SK-N-SH (cell line): ENCODE measurements at places on chromosomes 1 and 21.

DNA sequence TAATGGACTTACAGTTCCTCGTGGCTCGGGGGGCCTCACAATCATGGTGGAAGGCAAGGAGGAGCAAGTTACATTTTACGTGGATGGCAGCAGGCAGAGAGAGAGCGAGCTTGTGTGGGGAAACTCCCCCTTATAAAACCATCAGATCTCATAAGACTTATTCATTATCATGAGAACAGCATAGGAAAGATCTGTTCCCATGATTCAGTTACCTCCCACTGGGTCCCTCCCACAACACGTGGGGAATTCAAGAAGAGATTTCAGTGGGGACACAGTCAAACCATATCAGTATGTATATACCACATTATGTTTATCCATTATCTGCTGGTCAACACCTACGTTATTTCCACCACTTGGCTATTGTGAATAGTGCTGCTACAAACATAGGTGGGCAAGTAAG is 352.3 kb upstream of the B3GALT2 start:
- no peaks in the 10 kb centered on the region for H3K27me3 ChIP-seq
- H3K36me3 ChIP-seq: no peaks in the 10 kb centered on the region
- no peak overlapping the region for H3K4me3 ChIP-seq
- DNase-seq: no peak

DNA sequence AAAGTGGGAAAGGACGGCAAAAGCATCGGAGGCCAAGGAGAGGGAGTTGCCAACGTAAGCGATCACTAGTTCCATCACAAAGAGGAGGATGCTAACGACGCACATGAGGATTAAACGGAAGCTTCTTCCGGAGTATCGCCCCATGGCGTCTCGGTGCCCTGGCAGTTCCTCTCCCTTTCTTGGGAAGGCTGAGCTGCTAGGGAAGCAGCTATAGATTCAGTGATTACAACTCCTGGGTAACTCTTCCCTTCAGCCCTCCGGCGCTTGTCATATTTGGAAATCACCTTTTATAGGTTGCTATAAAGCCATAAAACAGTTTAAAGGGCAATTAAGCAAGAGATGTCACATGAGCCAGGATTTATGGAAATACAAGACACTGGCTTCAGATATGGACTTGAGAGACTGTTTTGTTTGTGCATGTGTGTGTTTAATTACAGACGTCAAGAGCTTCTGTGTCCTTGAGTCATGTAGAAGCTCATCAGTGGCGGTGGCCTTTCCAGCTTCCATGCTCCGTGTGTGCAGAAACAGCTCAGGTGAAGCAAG is 30.6 kb upstream of the SLC30A10 start:
- DNase-seq: no peak
- no peak overlapping the region for H3K4me3 ChIP-seq
- no peaks in the 10 kb centered on the region for H3K4me1 ChIP-seq
- no peaks in the 10 kb centered on the region for H3K36me3 ChIP-seq
- H3K27ac ChIP-seq: no peak overlapping the region
- H3K27me3 ChIP-seq: no peaks in the 10 kb centered on the region

DNA sequence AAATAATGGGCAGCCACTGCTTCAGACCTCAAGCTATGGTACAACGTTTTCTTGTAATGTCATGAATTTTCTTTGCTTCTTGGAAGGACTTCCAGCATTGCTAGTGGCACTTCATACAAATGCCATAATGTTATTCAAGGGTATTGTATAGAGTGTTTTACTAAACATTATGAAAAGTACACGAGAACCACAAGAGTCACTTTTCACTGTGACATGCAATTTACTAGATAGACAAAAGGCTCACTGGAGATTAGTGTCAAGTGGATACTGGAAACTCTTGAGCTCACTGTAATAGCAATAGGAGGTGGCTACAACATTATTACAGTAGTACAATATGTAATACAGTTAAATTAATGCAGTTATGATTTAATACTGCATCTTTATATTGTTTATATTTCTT is 5.3 kb upstream of the OLFM3 start:
- no peak for DNase-seq
- no peaks in the 10 kb centered on the region for H3K27me3 ChIP-seq
- no peak overlapping the region for H3K4me3 ChIP-seq
- H3K4me1 ChIP-seq: no peaks in the 10 kb centered on the region
- H3K27ac ChIP-seq: no peak overlapping the region
- no peaks in the 10 kb centered on the region for H3K36me3 ChIP-seq

GRCh38 chr1:25184001-25184762 is 48.1 kb downstream of the SYF2 start:
- H3K4me3 ChIP-seq: no peak overlapping the region
- no peaks in the 10 kb centered on the region for H3K27me3 ChIP-seq
- H3K27ac ChIP-seq: no peak overlapping the region
- H3K4me1 ChIP-seq: no peaks in the 10 kb centered on the region
- H3K36me3 ChIP-seq: no peaks in the 10 kb centered on the region

DNA sequence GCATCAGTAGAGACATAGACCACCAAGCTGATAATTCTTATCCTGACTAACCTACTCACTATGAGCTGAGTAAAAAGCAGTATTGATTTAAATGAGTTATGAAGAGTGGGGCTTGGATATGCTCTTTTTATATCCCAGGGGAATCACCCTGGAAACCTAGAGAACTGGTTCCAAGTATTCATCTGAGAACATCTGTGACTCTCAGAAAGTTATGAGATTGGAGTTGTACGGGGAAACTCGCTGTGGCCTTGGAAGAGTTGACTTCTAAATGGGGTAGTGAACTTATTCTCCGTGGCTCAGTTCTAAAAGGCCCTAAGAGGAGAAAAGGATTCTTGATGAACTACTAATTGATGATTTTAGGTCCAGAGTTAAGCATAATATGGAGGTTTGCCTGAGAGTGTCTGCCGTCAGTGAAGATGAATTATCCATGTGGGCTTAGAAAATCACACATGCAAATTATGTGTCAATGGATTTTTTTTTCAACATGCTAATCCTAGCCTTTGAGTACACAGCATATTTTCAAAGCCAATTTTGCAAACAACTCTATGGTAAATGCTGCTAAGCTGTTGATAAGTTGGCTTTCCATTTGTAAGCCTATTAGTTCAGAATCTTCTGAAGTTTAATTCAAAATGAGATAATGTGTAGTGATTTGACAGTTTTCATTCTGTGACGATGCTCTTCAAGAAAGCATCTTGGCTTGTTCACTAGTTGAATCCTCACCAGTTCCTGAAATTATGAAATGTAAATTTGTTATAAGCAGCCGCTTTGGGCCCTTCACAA is 122.7 kb downstream of the FGGY start:
- H3K4me3 ChIP-seq: no peak overlapping the region
- no peak for DNase-seq
- no peak overlapping the region for H3K27ac ChIP-seq
- no peaks in the 10 kb centered on the region for H3K27me3 ChIP-seq
- peaks cover 7% of the 10 kb centered on the region for H3K4me1 ChIP-seq

DNA sequence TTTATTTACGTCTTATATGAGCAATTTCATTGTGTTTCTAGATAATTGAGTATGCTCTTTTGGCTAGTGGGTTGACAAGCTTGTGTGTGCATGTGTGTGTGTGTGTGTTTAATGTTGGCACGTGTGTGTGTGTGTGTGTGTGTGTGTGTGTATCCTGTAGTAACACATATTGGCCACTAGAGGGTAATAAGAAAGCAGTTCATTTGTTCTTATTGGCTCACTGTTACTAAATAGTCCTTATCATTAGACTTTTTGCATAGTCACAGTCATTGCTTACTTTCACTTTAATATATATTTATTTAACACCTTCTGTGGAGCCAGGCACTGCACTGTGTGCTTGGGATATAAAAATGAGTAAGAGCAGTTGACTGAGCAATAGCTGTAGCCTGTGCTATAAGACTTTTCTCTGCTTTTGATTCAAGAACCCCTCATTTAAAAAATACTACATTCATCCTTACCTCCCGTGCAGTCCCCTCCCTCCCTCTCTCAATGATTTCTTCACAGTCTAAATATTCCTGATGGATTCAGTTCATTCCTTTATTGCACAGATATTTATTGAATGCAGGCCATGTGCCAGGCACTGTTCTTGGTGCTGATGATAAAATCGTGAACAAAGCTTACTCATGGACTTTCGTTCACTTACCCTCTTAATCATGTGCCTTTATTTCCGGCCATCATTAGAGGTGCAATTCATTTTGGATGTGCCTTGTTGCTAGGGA is 96.7 kb downstream of the DYRK1A start:
- peak; percentile 33 for DNase-seq
- peak overlapping the region; percentile 17; the same call in 1 of the 2 replicates for H3K27ac ChIP-seq
- peaks cover 20% of the 10 kb centered on the region for H3K4me1 ChIP-seq
- peaks cover 11% of the 10 kb centered on the region for H3K36me3 ChIP-seq
- no peaks in the 10 kb centered on the region for H3K27me3 ChIP-seq

GRCh38 chr1:165527251-165528007 is 16.4 kb upstream of the LRRC52 start:
- no peaks in the 10 kb centered on the region for H3K4me1 ChIP-seq
- no peak for DNase-seq
- no peak overlapping the region for H3K27ac ChIP-seq
- H3K36me3 ChIP-seq: no peaks in the 10 kb centered on the region

- H3K4me1 ChIP-seq: peaks cover 17% of the 10 kb centered on the region; the same call in 1 of the 2 replicates
- peaks cover 18% of the 10 kb centered on the region for H3K36me3 ChIP-seq
- peak overlapping the region; percentile 65 for H3K4me3 ChIP-seq
- no peak overlapping the region for H3K27ac ChIP-seq
- no peaks in the 10 kb centered on the region for H3K27me3 ChIP-seq
- no peak for DNase-seq
Measured at GRCh38 chr1:109396871-109397580, 692 bp downstream of the SORT1 start.

GRCh38 chr21:43771698-43772424 is 4.2 kb downstream of the CSTB start:
- no peak overlapping the region for H3K27ac ChIP-seq
- DNase-seq: no peak
- H3K36me3 ChIP-seq: peaks cover 10% of the 10 kb centered on the region
- no peaks in the 10 kb centered on the region for H3K27me3 ChIP-seq
- H3K4me3 ChIP-seq: no peak overlapping the region

- H3K27me3 ChIP-seq: no peaks in the 10 kb centered on the region
- H3K4me1 ChIP-seq: peaks cover 38% of the 10 kb centered on the region
- H3K4me3 ChIP-seq: peak overlapping the region; percentile 21
- peak overlapping the region; percentile 81 for H3K27ac ChIP-seq
Measured at GRCh38 chr1:41435570-41436178, 48.8 kb downstream of the EDN2 start.

GRCh38 chr21:33789697-33790096 is 125.9 kb downstream of the ATP5PO start:
- H3K4me3 ChIP-seq: no peak overlapping the region
- H3K27ac ChIP-seq: no peak overlapping the region
- H3K27me3 ChIP-seq: no peaks in the 10 kb centered on the region

GRCh38 chr1:153430561-153430960 is 14.2 kb downstream of the S100A7A start:
- no peaks in the 10 kb centered on the region for H3K4me1 ChIP-seq
- no peak overlapping the region for H3K27ac ChIP-seq
- no peaks in the 10 kb centered on the region for H3K36me3 ChIP-seq
- DNase-seq: no peak
- H3K27me3 ChIP-seq: peaks cover 12% of the 10 kb centered on the region; the same call in 1 of the 2 replicates

DNA sequence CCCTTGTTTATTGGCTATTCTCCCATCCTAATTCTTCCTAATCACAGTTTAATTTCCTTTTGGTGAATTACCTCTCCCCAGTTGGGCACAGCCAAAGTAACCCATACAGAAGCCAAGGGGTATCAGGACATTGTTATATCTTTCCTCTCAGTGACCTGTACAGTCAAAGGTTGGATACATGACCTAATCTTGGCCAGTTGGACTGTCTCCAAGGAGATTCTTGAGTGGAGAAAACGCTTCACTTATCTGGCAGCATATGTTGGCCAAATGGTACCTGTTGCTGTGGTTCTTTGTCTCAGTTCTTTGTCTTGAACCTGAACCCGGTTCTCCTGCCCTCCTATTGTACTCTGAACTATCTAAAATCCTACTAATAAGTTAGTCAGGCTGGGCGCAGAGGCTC is 15.3 kb upstream of the TBCE start:
- no peak overlapping the region for H3K27ac ChIP-seq
- no peak for DNase-seq
- no peaks in the 10 kb centered on the region for H3K36me3 ChIP-seq
- H3K4me3 ChIP-seq: no peak overlapping the region

DNA sequence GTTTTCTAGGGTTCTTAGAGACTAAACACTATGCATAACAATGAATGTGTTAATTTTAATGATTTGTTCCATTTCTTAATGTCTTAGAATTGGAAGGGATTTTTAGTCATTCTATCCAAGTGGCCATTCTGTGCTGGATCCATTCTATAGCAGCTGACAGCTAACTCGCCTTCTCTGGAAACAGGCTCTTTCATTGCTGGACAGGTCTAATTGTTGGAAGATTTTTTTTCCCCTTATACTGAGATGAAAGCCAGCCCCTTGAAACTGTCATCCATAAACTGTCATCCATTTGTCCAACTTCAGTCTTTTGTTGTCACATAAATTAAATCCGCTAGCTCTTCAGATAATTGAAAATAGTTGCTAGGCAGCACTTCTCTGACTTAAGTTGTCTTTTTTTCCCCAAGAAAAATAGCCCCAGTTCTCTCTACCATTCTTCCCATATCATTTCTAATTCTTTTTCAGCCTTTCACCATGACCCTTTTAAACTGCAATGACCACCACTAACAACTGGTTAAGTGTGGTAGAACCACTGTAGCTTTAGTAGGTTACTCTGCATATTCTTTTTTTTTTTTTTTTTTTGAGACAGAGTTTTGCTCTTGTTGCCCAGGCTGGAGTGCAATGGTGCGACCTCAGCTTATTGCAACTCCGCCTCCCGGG is 19.7 kb downstream of the AK4 start:
- H3K27ac ChIP-seq: no peak overlapping the region
- H3K4me3 ChIP-seq: no peak overlapping the region
- no peaks in the 10 kb centered on the region; the same call in 1 of the 2 replicates for H3K4me1 ChIP-seq
- H3K36me3 ChIP-seq: no peaks in the 10 kb centered on the region

DNA sequence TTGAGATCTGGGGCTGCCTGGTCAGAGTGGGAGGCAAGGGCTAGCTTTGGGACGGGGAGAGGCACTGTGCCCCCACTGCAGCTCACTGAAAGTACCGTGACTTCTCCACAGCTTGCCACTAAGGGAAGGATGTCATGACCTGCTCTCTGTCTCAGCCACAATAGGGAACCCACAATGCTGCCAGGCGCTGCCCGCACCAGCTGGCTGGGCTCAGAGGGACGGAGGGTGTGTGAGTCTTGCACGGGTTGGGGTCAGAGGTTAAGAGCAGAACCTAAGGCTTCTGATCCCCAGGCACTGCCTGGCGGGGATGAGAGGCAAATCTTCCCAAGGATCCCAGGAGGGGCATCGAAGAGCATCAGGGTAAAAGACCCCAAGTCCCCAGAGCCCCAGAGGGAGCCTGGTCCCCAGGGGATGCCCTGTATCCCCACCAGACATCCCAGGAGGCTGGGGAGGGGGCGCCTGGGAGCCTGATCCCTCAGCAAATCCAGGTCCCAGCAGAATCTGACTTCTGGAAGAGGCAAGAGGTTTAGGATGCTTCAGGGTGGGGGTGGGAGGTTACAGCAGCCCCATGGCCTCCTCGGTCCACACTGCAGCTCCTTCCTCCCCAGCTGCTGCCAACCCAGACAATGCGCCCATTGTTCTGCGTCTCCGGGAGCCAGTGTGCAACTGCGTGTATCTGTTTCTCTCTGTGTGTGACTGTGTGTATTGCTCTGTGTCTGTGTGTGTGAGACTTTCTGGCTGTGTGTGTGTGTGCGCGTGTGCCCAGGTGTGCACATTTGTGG is 2.0 kb upstream of the MARCKSL1 start:
- peaks cover 13% of the 10 kb centered on the region for H3K36me3 ChIP-seq
- no peak for DNase-seq
- H3K27me3 ChIP-seq: no peaks in the 10 kb centered on the region
- H3K27ac ChIP-seq: no peak overlapping the region
